GM12892 (cell line): ENCODE measurements at places on chromosomes 6 and 20.

DNA sequence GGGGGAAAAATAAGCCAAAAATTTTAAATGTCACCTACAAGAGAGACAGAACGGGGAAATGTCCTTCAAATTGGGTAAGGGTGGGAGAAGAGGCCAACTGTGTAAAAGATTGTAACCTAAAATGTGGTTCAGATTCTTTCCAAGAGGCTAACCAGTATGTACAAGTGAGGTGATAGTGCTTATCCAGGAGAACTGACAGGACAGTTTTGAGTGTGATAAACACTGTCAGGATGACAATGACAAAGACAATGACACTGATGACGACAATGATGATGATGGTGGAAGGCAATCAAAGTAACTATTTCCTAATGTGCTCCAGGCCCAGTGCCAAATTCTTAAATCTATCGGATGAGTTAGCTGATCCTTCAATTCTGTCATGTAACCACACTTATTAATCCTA, 57.3 kb downstream of the TASP1 start:
- DNase-seq: no peak

DNA sequence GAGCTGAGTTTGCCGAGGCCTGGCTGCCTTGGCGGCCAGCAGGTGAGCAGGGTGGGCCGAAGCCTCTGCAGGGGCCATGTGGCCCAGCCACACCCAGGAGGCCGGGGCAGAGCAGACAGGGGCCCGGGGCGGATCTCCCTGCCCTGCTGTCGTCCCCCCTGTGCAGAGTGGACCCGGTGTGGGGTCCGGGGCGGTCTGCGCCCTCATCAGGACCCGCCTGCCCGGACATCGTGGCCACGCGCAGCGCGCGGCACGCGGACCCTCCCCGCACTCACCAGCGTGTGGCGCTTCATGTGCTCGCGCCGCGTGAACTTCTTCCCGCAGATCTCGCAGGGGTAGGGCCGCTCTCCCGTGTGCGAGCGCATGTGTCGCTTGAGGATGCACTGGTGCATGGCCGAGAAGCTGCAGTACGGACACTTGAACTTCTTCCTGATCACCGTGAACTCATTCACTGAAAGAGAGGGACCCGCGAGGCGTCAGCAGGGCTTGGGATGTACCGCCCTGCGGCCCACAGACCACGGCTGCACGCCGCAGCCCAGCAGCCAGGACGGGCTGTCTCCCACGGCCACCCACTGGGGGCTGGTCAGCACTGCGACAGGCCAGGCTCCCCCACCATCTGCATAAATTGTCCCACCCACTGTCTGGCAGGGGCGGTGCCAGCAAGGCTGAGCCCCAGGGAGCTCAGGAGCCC, 13.0 kb downstream of the SLC2A4RG start:
- DNase-seq: no peak

- DNase-seq: no peak
Measured at GRCh38 chr6:48985025-48985424, 478.0 kb downstream of the MMUT start.

- DNase-seq: no peak
Measured at GRCh38 chr6:35669451-35670045, 19.2 kb downstream of the FKBP5 start.

- no peak for DNase-seq
Measured at GRCh38 chr6:54173089-54173488, 61.8 kb downstream of the MLIP start.

DNA sequence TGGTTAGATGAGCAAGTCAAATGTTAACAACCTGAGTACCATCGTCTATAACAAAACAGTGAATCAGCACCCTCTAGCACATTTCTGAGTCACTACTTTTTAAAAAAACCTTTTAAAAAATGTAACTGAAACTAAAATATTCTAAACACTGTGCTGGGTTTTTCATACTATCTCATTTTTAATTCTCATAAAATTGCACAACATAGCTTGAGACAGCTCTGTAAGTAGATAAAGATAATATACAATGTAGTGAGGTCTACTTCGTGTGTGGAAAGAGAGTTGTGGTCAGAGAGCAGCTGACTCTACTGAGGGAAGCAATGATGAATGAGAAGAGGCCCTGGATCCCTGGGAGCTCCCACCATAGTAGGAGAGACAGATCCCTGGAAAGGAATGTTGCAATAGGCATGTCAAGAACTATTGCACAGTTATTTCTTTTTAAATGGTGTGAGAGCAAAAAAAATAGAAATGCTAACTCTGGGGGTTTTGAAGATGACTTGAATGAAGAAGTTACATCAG, 13.6 kb upstream of the CALHM6 start:
- DNase-seq: no peak

DNA sequence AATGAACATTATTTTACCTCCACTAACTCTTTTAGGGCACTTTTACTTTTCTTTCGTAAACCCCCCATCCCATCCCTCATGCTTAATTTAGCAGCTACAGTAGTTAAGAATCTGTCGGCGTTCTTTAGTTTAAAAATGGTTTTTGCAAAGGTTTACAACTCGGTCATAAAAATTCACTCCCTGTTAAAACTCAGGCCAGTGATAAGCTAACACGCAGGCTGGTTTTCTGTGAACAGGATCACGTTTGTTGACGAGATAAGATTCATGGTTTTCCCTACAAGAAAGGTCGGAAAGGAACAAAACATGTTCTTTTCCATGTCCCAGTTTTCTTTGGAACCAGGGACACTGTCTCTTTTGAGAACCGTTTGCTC, 101.1 kb downstream of the TOX2 start:
- no peak for DNase-seq
